ENCODE measurements at places on chromosomes 6 and 20. TPM values are rescaled to one million over a fixed set of nuclear protein-coding genes. Genes with fewer than 3 reads are reported as not detected.

The CDSN gene
- total RNA-seq = 0.13 TPM

The RFX6 gene
- not detected for total RNA-seq

The ADTRP gene
- 11.4 TPM for total RNA-seq

The HFE gene
- 12.7 TPM for total RNA-seq

The LPIN3 gene
- 10.8 TPM for total RNA-seq

The CAGE1 gene
- total RNA-seq = not detected

The EYS gene
- total RNA-seq = 0.50 TPM

DNA sequence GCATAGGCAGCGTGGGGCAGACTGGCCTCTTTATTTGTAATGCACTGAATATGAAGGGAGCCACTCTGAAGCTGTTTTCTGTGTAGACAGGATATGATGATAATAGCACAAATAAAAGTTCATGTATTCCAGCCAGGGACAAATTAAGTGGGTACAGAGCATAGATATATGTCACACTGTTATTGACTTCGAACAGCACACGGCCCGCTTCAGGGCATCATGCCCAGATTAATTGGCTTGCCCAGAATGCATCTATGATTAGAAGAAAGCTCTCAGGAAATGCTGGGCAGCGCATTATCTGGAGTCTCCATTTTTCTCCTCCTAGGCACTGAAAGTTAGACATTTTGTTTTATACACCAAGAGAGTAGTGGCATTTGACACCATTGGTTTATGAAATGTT is 26.3 kb upstream of the SASH1 start:
- no peaks in the 10 kb centered on the region for H3K4me1 ChIP-seq
- no peak for DNase-seq
- no peak overlapping the region for H3K27ac ChIP-seq
- H3K36me3 ChIP-seq = no peaks in the 10 kb centered on the region
- H3K27me3 ChIP-seq = no peaks in the 10 kb centered on the region

GRCh38 chr6:4374216-4374615 is 238.8 kb upstream of the ECI2 start:
- no peak for DNase-seq
- H3K4me3 ChIP-seq = no peak overlapping the region
- no peaks in the 10 kb centered on the region for H3K36me3 ChIP-seq
- H3K27me3 ChIP-seq = no peaks in the 10 kb centered on the region

DNA sequence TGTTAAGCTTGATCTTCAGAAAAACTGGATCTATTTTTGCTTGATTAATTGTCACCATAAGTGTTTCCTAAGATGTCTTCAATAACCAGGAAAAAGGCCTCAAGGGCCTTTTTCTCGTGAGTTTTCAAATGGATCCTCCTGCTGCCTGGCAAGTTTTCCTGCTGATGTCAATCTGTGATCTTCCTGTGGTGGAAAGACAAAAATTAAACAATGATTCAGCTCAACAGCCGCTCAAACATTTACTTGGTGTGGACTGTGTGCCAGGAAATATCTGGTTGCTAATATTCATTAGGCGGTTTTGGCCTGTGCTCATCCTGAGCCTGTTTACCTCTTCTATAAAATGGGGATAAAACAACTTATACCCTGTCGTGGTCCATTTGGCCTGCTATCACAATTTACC is 35.4 kb upstream of the SSTR4 start:
- no peak for DNase-seq
- H3K27me3 ChIP-seq = no peaks in the 10 kb centered on the region
- peaks cover 3% of the 10 kb centered on the region for H3K4me1 ChIP-seq

- H3K4me1 ChIP-seq = no peaks in the 10 kb centered on the region
- H3K4me3 ChIP-seq = no peak overlapping the region
- no peaks in the 10 kb centered on the region for H3K27me3 ChIP-seq
- DNase-seq = no peak
- H3K27ac ChIP-seq = no peak overlapping the region
Observed at GRCh38 chr20:44171775-44172571, 15.0 kb downstream of the JPH2 start.

- DNase-seq = peak; percentile 95
- no peaks in the 10 kb centered on the region for H3K27me3 ChIP-seq
- H3K4me1 ChIP-seq = no peaks in the 10 kb centered on the region
Observed at GRCh38 chr20:33443512-33444239, at the start of gene SNTA1. Gene SNTA1 (minus strand): TSS chr20:33443763. CDS start chr20:33443620, 143 bp downstream.

DNA sequence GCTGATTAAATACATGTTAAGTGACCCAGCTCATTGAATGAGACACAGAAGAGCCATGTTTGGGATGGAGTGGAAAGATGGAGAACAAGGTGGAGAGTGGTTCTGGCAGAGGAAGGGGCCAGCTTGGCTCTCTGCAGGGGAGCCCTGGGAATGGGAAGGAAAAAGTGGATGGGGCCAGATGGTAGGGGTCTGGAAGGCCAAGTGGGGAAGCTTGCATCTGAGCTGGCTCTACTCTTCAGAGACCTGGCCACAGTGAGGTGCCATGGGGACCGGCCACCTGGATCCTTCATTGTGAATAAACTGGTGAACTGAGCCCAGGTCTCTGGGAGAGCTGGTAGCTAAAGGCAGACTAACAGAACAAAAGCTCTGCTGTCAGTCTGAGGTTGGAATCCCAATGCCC is 48.9 kb upstream of the SIRPA start:
- no peak overlapping the region for H3K27ac ChIP-seq
- H3K27me3 ChIP-seq = peaks cover 21% of the 10 kb centered on the region
- no peak for DNase-seq
- H3K4me1 ChIP-seq = peaks cover 60% of the 10 kb centered on the region
- H3K36me3 ChIP-seq = no peaks in the 10 kb centered on the region

- H3K36me3 ChIP-seq = peaks cover 57% of the 10 kb centered on the region
- no peaks in the 10 kb centered on the region for H3K27me3 ChIP-seq
- DNase-seq = no peak
- no peak overlapping the region for H3K4me3 ChIP-seq
Observed at GRCh38 chr20:6044115-6044514, 9.7 kb downstream of the LRRN4 start.

DNA sequence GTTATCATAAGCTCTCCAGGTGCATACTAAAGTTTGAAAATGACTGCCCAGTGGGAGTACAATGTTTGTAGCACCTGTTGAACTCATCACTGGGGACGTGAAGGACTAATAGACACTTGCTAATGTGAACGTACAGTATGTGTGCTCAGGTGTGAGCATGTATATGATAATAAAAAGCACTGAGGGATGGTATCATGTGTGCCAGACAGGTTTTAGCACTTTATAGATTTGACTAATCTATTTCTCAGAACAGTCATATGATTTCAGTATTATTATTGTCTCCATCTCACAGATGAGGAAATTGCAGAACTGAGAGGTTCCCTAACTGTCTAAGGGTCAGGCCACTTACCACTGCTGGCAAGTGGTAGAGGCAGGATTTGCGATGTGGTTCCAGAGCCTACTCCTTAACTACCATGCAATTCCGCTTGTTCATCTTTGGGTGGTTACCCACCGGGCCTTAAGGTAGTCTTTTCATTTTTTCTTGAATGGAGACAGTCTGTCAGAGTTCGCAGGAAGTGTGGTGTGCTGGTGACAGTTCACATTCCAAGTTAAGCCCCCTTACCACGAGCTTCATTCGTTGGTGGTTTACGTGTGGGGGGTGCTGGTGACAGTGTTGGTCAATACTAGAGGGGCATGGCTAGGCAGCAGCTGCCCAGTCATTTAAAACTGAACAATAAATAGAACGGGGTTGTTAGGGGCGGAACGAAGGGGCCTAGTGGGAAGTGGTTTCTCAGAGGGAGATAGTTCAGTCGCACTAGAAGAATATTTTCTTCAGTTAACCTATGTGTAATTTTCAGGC is 46.8 kb downstream of the RREB1 start:
- H3K4me1 ChIP-seq = peaks cover 53% of the 10 kb centered on the region
- no peak overlapping the region for H3K4me3 ChIP-seq
- DNase-seq = no peak

GRCh38 chr6:139338795-139339194 is 35.7 kb downstream of the CITED2 start:
- H3K27me3 ChIP-seq = no peaks in the 10 kb centered on the region
- H3K27ac ChIP-seq = peak overlapping the region; percentile 45
- no peak overlapping the region for H3K4me3 ChIP-seq
- H3K36me3 ChIP-seq = no peaks in the 10 kb centered on the region
- H3K4me1 ChIP-seq = peaks cover 6% of the 10 kb centered on the region
- DNase-seq = peak; percentile 72

DNA sequence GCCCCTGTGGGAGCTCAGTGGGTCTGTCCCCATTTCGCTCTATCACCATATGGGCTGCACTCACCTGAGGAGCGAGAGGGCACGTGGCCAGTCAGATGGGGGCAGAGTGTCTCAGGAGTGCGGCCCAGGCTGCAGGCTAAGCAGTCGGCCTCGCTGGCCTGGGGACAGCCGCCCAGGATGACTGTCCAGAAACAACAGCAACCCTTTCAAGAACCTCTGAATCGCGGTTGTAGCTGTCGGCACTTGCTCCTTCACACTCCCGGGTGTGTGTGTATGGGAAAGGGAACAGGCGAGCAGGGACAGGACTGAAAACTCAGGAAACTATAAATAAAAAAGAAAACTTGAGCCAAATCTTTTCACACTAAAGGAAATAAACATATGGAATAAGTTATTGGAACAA is 63.1 kb downstream of the TFAP2A start:
- no peak overlapping the region for H3K27ac ChIP-seq
- no peaks in the 10 kb centered on the region for H3K27me3 ChIP-seq
- H3K36me3 ChIP-seq = no peaks in the 10 kb centered on the region
- no peak for DNase-seq
- no peaks in the 10 kb centered on the region for H3K4me1 ChIP-seq
- no peak overlapping the region for H3K4me3 ChIP-seq

DNA sequence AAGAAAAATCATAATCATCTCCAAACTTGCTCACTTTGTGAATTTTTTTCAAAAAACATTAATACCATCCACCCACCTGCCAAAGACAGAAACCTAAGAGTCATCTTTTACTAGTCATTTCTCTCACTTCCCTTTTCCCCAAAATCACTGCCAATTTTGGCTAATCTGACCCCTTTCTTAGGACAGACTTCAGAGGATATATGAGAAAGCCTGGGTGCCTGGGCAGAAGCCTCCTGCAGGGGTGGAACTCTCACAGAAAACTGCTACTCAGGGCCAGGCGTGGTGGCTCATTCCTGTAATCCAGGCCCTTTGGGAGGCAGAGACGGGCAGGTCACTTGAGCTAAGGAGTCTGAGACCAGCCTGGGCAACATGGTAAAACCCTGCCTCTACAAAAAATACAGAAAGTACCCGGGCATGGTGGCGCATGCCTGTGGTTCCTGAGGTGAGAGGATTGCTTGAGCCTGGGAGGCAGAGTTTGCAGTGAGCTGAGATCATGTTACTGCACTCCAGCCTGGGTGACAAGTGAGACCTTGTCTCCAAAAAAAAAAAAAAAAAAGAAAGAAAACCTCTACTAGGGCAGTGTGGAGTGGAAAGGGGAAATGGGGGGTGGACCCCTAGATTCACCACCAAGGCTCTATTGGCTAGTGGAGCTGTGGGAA is 3.8 kb downstream of the DEK start:
- peak; percentile 36 for DNase-seq
- no peaks in the 10 kb centered on the region for H3K36me3 ChIP-seq
- H3K4me1 ChIP-seq = peaks cover 9% of the 10 kb centered on the region
- H3K4me3 ChIP-seq = no peak overlapping the region

- H3K36me3 ChIP-seq = no peaks in the 10 kb centered on the region
- H3K4me1 ChIP-seq = peaks cover 33% of the 10 kb centered on the region
- no peak for DNase-seq
Observed at GRCh38 chr6:89413006-89413400, 930 bp upstream of the RRAGD start.

DNA sequence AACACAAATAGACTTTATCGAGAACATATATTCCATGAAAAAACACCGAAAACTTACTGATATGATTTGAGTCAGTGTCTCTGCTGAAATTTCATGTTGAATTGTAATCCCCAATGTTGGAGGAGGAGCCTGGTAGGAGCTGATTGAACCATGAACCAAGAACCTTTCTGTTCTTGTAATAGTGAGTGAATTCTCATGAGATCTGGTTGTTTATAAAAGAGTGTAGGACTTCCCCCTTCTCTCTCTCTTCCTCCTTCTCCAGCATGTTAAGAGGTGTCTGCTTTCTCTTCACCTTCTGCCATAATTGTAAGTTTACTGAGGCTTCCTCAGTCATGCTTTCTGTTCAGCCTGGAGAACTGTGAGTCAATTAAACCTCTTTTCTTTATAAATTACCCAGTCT is 1289.3 kb upstream of the CITED2 start:
- no peaks in the 10 kb centered on the region for H3K36me3 ChIP-seq
- no peaks in the 10 kb centered on the region for H3K4me1 ChIP-seq
- H3K4me3 ChIP-seq = no peak overlapping the region
- no peak overlapping the region for H3K27ac ChIP-seq
- no peaks in the 10 kb centered on the region for H3K27me3 ChIP-seq
